Fibroblast of villous mesenchyme (primary cell): ENCODE measurements at places on chromosomes 1 and 21.

DNA sequence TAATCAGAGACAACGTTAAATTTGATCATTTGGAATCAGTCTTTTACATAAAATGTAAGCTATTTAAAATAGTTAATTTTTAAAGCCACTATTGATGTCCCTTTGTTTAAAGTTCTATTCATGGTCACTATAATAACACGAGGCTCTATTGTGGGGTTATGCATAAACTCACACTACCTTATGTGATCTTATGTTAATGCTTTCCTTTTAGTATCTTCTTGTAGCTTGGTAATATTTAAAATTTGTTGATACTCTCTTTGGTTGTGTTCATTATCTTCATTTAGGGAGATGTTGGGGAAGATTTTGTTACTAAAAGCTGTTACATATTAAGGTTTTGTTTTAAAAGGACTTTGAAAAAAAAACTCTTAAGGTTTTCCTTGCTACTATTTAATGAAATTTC, 1.2 kb downstream of the B3GALT2 start:
- no peak for DNase-seq

DNA sequence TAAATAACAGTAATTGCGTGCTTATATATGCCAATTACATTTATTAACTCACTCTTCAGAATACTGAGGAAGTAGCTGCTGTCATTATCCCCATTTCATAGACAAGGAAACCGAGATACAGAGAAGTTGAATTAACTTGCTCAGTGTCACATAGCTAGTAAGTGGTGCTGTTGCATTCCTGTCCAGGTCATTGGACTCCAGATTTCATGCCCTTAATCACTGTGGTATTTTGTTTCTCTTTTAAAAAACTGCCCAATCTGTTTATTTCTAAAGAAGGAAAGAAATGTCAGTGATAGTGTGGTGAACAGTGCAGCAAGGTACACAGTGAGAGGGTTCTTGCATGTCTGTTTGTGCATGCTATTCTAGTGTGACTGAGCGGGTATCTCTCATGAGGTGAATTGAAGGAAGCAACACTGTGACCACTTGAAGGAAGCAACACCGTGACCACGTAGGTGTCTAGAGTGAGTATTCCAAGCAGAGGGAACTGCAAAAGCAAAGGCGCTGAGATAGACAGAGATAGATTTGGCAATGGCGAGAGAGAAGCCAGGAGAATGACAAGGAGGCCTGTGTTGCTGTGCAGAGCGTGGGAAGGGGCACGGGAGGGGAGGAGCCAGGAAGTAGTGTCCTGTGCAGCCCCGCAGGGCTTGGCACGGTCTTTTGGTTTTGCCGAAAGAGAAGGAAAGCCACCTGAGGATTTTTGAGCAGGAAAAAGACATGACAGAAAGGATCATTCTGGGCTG, 95.9 kb downstream of the CAMTA1 start:
- no peak for DNase-seq

DNA sequence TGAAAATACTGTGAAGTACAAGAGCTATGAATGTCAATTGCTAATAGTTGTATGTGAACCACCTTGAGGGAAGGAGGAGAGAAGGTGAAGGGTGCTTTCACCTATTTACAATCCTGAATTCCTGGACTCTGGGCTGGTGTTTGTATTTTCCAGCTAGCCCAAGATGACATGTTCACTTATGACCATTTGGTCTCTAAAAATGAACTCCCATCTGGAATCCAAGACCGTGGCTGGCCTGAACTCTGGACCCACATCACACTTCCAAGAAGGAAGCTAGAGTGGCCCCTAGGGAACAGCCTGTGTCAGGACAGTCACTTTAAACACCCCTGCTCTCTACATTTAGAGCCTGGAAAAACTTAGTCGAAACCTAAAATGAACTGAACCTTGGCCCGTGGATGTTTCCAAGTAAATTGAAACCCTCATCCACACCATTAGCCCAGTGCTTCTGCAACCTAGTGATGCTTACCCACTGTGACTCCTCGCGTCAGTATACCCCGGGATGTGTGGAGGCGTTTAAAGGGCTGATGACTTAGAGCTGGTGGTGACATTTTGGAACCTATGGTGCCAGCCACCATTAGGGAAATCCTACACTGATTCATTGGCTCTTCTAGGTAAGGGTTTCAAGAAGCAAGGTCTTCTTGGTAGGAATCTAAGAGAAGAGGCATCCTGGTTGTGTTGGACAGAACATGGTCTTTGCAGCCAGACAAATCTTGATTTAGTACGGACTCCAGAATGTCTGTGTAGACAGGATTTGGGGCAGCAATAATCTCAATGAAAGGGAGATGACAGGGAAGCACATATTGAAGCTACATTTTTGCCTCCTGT, 171.5 kb upstream of the IRF2BP2 start:
- peak; percentile 14 for DNase-seq

DNA sequence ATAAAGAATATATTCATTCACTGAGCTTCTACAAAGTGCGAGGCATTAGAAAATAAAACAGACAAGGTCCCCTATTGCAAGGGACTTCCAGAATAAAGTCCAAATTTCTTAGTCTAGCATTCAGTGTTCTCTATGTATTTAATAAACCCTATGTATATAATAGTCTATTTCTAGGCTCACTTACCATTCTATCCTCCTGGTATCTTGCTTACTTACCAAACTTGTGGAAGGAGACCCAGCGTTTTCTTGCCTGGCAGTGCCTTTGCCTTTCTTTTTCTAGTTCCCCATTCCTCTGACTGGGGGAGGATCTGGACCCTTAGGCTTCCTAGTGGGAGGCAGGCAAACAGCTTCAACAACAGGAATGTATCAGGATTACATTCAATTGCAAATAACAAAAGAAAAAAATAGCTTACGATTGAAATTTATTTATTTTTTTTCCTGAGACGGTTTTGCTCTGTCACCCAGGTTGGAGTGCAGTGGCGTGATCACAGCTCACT, 690 bp upstream of the RNF19B start:
- DNase-seq = no peak

GRCh38 chr21:36425286-36425685, 40.1 kb downstream of the CHAF1B start:
- no peak for DNase-seq

DNA sequence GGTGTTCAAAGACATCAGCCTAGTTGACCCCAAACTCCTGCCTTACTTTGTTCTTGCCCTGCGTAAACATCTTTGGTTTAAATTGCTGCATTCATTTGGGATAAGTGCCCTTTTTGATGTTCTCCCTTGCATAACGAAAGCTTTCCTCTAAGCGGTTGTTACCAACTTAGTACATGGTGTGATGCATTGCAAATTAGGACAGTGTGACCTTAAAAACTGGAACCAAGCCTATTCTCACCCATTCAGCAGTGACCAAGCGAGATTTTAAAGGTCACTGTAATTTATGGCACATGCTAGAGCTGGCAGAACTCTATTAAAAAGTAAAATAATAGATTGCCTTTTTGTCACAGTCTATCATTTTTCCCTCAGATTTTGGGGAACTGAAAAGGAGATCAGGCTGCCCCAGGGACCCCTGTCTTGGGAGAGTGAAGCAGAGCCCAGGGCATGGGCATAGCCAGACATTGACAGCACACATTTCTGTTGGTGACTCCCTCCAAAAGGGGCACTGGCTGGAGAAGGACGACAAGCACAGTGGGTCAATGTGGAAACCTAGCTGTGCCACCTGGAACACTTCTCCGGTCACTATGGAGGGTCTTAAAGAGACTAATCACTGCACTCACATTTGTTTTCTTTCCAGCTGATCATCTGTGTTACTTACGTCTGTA, 63.9 kb downstream of the KCNK1 start:
- DNase-seq = no peak

DNA sequence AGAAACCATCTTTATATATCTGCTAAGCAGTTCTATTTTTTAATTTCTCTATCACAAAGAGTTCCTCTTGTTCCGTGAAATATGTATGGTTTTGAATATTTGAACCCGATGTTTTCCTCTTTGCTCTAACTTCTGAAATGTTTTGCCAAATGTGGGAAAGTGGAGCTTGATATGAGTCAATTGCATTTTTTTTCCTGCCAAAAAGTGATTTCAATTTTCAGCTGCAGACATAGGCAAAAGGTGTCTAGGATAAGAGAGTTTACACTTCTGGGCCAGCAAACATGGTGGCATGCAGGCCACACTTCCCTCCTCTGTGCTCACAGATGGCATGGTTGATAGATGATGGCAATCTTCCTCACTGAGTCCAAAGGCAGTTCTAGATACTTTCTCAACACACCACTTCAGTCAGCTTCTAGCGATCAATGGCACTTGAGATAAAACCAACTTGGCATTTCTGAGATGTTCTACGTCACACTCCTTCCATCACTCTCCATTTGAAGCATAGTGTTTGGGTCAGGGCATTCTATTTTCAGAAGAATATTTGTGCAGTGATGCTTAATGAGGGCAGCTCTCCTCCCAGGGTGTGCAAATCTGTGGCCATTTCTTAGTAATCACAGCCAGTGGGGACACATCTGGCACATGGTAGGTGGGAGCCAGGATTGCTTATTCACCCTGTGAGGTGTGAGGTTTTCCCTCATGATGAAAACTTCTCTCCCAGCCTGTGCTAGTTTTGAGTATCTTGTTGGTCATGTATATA, 54.4 kb upstream of the SCAF4 start:
- no peak for DNase-seq

DNA sequence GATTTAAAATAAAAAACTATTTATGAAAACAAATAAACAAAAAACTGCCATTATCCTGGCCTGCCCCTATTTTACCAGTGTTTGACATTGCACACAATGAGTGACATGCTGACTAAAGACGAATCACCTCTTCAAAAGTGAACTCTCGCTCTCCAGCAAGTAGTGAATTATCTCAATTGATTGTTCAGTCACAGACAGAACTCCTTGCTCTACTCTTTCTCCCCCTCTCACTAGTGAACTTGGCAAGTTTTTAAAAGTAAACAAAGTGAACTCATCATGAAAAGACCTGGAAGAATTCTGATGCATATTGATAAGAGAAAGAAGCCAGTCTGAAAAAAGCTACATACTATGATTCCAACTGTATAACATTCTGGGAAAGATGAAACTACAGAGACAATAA, 4.7 kb upstream of the C1orf52 start:
- DNase-seq = no peak

DNA sequence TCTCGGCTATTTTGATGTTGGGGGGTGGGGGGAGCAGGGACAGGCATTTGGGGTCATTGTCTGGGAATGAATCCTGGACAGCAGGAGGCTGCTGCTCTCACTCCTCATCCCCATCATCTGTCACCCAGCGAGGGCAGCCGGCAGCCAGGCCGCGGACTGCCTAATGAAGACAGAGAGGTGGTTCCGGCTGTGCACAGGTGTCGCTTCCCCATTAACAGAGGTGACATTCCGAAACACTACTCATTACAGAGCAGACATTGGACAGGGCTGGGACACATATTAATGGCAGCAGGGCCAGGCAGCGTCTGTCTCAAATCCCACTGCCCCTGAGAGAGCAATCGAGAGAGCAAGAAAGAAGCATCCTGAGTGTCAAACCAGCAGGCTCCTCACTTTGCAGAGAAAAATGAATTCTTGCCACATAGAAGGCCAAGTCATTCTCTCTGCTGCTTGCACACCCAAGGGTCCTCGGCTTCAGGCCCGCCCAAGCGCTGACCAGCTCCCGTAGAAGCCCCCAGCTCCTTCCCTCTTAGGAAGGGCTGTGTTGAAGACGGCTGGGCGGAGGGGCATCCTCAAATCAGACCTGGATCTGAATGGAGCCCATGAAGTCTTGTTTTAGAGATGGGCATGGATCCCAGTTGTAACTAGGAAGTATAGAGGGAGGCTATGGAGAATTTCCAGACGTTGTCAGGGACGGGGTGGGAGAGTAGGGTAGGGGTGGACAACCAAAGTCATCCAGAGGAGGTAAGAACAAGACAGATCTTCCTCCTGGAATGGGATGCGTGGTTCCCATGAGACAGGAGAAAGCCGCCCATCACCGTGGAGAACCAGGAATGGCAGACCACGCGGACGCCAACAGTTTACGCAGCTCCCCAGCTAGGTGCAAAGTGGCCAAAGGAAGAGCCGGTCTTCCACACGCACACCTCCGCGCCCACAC, 8.2 kb upstream of the LEMD1 start:
- DNase-seq = no peak

DNA sequence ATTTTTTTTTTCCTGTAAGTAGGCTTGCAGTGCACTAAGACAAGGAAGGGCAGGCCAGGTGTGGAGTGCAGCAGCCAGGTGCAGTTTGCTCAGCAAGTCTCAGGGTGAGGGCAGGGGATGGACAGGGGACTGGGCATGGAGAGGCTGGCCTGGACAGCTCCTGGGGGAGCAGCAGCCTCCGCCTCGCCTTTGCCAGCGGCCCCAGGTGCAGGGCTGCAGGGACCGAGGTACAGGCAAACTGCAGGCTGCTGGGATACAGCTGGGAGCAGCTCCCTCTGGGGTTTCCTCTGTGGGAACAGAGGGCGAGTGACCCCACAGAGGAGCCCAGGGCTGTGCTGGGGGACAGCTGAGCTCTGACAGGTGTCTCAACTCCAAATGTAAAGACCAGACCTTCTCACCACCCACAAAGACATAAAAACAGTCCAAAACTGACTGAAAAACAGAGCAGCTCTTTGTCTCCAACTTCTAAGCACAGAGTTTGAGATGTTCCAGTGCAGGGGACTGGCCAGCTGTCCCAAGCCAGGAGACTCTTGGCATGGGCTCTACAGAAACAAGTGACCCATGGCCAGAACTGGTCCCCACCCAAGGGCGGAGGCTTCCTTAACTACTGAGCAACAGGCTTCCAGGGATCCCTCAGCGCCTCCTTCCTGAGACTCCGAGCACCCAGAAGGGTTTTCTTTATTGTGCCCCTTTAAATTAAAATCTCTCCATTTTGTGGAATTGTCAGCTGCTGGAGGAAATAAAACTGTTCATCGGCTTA, 27.7 kb upstream of the AJAP1 start:
- no peak for DNase-seq

- DNase-seq = no peak
These were observed 12.9 kb upstream of the EPHA2 start for GRCh38 chr1:16168622-16169360.

DNA sequence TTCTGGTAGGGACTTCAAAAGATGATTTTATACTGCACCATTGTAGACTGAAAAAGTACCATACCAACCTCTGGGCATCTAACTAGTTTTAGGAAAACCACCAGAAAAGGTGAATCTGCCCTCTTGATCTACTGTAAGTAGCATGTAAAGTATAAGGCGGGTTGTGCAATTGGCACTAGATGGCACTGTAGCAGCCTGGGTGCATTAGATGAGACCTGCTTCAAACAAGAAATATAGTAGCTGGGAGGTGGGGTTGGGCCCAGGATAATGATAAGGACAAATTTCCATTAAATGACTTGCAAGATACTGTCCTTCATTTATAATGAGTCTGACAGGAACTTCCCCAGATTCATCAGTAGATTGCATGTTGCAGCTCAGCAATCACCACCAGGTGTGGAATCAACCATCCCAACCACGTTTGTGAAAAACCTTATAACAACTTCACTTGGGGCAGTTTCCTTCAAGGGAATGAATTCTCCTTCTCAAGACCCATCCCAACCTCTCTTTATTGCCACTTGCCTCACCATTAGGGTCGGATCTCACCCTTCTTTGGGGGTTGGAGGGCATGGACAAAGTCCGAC, 37.3 kb upstream of the IL10 start:
- DNase-seq = peak; percentile 58

- peak; percentile 5 for DNase-seq
These were observed 143.0 kb upstream of the GRIK3 start for GRCh38 chr1:37177230-37177864.

- no peak for DNase-seq
These were observed 21.5 kb upstream of the NHLH2 start for GRCh38 chr1:115862403-115862802.

- no peak for DNase-seq
These were observed 11.8 kb downstream of the OXCT2 start for GRCh38 chr1:39759436-39759726.
